ENCODE measurements at places on chromosomes 4 and X. TPM values are rescaled to one million over a fixed set of nuclear protein-coding genes. Genes with fewer than 3 reads are reported as not detected.

CD40LG gene
- total RNA-seq = not detected

HELQ gene
- total RNA-seq = 15.7 TPM

SYNPO2 gene
- 0.07 TPM for total RNA-seq

MAP7D3 gene
- 12.8 TPM for total RNA-seq

DNA sequence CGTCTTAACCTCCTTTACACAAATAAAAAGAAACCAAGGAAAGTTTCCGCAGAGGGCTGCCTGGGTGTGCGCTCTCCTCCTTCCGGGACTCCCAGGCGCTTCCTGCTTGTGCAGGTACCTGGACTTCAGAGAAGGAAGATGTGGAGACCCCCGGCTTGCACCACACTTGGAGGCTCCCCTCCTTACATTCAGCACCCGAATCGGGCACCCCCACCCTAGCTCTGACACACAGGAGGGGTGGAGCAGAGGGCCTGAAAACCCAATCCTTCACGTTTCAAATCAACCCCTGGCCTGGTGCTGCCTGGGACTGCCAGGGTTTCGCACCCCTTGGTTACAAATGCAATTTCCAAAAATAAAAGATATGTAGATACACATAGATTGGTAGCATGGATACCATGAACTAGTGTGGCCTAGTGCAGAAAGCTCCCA is 3.1 kb downstream of the NKX3-2 start:
- no peak for DNase-seq

DNA sequence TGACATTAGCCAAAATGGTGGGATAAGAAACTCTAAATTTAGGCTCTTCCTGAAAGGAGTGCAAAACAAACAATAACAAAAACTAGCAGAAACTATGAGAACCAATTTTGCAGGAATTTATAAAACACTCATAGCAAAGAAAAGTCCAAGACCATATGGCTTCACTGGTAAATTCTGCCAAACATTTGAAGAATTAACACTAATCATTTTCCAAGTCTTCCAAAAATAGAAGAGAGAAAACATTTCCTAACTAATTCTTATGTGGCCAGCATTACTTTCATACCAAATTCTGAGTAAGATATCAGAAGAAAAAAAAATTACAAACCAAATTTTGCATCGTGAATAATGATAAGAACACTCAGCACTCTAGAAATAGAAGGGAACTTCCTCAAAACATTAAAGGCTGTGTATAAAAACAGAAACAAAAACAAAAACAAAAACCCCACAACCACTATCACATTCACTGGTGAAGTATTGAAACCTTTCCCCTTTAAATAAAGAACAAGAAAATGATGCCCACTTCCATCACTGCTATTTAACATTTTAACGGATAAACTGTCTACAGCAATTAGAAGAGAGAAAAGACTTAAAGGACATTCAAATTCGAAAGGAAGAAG is 524.3 kb upstream of the GALNTL6 start:
- no peak for DNase-seq

DNA sequence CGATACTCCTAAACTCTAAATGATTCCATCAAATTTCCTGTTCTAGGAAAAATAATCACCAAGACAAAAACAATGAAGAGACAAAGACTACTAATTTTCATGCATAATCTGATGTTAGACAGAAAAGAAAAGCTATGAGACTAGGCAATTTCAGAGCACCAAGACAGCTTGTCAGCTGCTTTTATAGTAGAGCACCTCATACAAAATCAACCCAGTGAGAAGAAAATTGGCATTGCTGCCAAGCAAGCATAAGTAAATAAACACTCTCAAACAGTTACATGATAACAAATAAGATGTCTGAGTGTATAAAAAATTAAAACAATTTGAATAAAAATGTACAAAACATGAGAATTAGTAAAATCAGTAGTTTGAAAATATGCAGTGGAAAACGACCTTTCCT is 1544.6 kb downstream of the C4orf33 start:
- no peak for DNase-seq

- no peak for DNase-seq
Observed at GRCh38 chr4:168654104-168654847, 157.4 kb downstream of the PALLD start.

DNA sequence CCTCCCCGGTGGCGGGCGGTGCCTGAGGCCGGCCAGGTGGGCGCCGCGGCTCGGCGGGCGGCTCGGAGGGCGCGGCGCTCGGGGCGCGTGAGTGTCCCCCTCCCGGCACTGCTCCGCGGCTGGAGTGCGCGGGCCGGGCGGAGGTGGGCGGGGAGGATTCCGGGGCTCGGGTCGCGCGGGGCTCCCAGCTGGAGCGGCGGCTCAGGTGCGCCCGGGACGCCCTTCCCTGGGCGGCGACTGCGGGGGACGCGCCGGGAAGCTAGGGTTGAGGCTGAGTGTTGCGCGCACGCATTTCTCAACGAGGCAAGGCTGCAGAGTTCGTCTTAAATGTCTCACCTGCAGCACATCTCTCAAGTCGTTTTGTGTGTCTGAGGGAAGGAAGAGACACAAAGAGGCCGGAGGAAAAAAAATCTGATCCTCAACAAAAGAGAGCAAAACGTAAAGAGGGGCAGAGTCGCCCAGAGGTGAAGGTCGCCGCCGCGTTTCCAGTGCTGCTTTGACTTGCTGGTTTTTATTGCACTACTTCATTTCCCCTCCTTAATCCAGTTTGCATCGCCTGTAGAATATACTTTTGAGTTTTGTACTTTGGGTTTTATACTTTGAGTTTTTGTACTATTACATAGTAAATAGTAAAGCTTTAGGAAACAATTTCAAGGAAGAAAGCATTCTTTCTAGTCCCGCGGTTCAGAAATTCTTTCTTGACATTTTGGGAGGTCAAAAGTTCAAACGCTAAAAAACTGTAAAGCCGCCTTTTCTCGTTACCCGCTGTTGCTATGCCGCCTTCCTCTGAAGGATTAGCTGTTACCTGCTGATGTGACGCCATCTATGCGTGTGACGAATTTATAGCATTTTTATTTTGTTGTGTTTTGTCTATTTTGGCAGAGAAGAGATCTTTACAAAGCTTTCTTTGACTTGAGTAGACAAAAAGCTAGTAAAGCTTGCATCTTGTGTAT is 106.5 kb upstream of the STOX2 start:
- no peak for DNase-seq

DNA sequence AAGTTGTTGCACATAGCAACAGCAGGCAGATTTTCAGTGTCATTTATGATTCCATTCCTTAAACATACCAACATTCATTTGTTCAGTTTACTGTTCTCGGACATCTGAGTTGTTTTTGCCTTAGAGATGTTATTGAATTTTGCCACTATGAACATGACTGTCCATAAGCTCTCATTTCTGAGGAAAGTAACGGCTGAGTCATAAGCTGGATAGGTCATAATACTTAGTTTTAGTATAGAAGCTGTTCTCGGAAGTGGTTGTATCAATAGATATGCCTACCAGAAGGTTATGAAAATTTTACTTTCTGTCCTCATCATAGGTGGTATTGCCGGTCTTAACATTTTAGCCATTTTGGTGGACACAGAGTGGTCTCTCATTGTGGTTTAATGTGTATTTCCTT is 157.1 kb upstream of the CLNK start:
- DNase-seq = no peak

Data from neural crest cell (in vitro differentiated cells).